ENCODE measurements at places on chromosomes 2 and 18.

DNA sequence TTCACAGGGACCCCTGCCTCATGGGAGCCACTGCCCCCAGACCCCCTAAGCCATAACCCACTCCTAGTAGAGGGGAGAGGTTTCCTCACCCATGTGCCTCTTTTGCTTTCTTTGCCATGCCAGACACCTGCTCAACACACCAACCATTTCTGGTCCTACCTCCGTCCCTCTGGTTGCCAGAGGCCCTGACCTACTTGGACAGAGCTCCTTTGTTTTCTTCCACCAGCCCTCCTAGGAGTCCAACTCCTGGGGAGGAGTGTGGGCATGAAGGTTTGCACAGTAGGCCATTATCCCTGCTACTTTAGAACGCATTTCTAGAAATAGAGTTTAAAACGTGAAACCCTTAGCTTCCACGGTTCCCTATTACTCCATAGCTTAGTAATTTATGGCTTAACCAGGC, 76.6 kb upstream of the FAM237A start:
- no peak for DNase-seq

GRCh38 chr2:19648583-19648982, 253.2 kb downstream of the TTC32 start:
- DNase-seq, result no peak

- DNase-seq, result no peak
These were observed 129.8 kb downstream of the PXDN start for GRCh38 chr2:1614564-1614963.

- DNase-seq, result no peak
These were observed 238.4 kb upstream of the CXCR4 start for GRCh38 chr2:136356125-136357006.

GRCh38 chr18:9115984-9116383, 13.5 kb downstream of the NDUFV2 start:
- DNase-seq, result no peak

DNA sequence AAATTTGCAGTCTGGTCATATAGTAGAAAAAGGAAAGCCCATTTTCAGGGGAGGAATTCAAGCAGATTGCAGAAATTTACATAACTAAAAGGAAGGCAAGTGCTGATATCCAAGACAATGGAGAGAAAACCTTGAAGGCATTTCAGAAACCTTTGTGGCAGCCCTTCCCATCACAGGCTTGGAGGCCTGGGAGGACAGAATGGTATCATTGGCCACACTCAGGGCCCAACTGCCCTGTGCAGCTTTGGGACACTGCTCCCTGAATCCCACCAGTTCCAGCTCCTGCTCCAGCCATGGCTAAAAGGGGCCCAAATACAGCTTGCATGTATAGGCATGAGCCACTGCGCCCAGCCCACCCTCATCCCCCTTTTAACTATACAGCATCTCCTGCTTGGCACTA, 81.1 kb upstream of the NYAP2 start:
- no peak for DNase-seq

DNA sequence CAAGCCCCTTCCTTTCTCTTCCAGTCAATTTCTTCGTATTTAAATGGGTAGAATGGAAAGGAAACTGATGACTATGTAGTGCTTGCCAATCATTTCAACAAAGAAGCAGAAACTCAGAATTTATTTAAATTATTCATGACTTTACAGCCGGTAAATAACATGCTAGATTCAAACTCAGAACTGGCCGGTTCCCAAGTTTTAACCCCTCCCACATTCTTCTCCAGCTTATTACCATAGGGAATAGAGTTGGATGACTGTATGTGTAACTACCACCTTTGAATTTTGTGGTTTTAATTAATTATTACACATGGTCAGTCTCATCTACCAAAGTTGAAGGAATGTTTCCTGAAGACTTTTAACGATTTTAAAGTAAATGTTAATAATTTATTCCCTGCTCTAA, 819.3 kb upstream of the LRATD1 start:
- DNase-seq, result no peak

DNA sequence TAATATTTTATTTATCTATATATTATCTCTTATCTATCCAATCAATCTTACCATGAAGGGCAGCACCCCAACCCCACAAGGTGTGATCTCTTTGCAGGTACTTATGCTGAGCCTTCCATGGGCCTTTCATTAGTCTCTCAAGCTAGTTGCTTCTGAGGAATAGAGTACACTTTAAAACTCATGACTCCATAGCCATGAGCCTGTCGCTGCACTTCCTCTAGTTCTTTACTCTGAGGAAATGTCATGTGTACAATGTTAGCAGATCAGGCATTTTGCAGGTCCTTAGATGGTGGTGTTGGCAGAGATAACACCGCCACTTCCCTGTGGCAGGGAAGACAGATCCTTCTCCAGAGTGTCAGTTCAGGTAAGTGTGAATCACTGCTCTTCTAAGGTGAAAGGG, 29.5 kb upstream of the STAT4 start:
- DNase-seq, result no peak

DNA sequence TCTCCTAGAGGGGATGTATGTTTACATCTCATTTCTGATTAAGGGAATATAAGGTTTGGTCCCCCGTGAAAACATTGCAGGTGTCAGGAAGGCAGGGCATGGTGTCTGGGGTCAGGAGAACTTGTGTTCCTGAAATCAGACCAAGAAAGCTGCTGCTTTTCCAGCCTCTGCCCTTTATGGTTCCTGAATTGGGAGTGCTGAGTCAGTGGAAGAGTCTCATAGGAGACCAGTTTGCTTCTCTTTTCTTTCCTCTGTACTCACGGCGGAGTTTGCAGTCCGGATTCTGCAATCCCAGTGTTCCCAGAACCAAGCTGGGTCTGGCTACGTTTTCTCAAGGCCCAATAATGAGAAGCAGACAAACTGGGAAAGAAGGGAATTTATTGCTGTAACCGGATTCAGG, 5.1 kb upstream of the MARCO start:
- no peak for DNase-seq

- no peak for DNase-seq
These were observed 46.8 kb upstream of the PTMA start for GRCh38 chr2:231661422-231662027.

DNA sequence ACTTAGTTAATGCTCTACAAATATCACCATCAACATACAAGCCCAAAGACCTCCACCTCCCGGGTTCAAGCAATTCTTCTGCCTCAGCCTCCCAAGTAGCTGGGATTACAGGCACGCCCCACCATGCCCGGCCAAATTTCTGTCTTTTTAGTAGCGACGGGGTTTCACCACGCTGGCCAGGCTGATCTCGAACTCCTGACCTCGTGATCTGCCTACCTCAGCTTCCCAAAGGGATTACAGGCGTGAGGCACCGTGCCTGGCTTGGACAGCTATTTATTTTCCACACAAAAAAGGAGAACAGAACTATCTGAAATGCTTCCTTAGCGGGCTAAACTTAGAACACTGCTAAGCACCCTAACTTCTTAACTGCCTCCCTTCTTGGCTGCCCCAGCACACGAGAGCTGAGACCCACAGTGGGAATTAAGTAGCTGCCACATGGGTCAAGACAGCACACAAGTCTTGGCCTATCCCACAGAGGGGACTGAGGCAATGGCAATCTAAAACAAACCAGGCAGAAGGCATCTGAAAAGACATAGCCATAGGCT, 24.8 kb downstream of the CYTIP start:
- DNase-seq, result no peak

- no peak for DNase-seq
These were observed 55.9 kb upstream of the SP3 start for GRCh38 chr2:174020926-174021662.

DNA sequence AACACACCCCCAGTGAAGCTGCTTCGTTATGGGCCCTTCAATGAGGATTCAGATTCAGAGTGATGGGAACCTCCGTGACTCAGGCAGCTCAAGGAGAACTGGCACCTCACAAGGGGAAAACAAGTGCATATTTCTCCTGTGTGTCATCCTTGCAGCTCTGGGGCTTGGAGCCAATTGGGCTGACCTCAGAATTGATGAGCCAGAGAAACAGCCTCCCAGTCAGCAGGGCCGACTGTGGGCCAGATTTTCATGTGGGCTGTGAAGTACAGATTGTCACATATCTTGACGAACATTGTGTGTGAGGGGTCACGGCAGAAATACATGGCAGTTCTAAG, 189.6 kb upstream of the SP5 start:
- DNase-seq, result no peak

DNA sequence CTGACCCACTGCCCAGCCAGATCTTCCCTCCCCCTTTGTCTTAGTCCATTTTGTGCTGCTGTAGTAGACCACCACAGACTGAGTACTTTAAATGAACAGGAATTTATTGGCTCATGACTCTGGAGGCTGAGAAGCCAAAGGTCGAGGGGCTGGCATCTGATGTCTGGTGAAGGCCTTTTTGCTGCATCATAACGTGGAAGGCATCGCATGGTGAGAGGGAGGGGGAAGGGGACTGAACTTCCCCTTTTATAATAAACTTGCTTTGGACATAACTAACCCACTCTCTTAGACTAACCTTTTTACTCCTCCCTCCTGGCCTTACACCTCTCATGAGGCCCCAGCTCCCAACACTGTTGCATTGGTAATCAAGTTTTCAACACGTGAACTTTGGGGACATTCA, 83.8 kb downstream of the MAP4K4 start:
- DNase-seq, result no peak

DNA sequence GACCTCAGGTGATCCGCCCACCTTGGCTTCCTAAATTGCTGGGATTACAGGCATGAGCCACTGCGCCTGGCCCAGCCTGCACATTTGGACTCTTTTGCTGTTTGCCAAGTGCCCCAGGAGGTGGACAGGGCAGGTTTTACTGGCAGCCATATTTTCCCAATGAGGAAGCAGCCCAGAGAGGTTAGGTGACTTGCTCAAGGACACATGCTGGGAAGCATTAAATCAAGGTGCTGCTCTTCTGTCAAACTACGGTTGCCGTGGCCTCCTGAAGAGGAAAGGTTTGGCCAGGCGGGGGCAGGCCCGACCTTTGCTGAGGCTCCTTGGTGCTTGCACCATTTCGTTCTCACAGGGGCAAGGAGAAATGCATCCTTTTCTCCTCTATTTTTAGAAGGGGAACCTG, 44.0 kb downstream of the DNMT3A start:
- no peak for DNase-seq

- no peak for DNase-seq
These were observed 195.2 kb downstream of the GLI2 start for GRCh38 chr2:120930864-120931263.

DNA sequence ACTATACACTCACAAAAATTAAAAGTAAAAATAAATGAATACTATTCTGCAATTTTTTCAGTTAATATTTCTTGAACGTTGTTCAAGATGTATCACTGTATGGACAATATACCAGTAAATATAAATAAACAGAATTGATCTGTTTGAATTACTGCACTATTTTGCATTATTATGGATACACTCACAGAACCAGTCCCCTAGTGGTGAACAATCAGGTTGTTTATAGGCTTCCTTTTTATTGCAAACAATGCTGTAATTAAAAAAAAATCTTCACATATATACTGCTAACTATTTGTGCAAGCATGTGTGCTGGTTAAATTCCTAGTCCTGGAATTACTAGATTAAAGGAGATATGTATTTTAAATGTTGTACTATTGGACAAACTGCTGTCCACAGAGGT, 306.0 kb downstream of the FBXO15 start:
- no peak for DNase-seq

GRCh38 chr18:58394602-58395425, 234.1 kb downstream of the ALPK2 start:
- no peak for DNase-seq

- DNase-seq, result no peak
These were observed 24.7 kb downstream of the ASB18 start for GRCh38 chr2:236239276-236240065.

- no peak for DNase-seq
These were observed 91.4 kb downstream of the RTN4 start for GRCh38 chr2:54958717-54959371.

- DNase-seq, result no peak
These were observed 24.9 kb downstream of the CIDEA start for GRCh38 chr18:12278741-12279682.

- no peak for DNase-seq
These were observed 133.4 kb downstream of the KCTD1 start for GRCh38 chr18:26414901-26415440.

DNA sequence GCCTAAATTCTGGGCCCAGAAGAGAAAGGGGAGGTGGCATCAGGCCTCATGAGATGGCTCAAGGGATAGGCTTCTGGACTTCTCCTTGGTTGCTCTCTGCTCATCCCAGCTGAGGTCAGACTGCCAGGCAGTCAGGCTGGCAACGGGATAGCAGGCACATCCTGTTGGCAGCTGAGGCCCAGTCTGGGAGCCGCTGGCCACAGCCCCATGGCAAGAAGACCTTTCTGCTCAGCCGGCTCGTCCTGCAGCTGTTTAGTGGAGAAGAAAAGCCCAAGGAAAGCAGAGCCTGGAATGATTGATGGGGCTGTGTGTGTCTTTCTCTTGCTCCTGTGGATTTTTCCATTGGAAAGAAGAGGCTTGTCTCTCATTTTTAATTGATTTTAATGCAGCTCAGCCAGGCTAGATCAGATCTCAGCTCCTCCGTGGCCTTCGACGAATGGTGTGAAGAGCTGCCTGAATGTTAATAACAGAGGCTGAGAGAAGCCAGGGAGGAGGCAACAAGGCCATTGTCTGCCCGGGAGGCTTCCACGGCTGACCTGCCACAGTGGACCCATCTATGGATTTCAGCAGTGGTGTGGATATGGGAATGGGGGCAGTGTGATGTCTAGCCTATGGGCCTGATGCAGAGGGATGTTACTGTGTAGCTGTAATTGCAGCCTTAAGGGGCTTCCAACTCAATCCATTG, 99.5 kb downstream of the HS1BP3 start:
- DNase-seq, result no peak

GRCh38 chr2:182404092-182404491, 22.7 kb downstream of the PDE1A start:
- DNase-seq, result no peak

DNA sequence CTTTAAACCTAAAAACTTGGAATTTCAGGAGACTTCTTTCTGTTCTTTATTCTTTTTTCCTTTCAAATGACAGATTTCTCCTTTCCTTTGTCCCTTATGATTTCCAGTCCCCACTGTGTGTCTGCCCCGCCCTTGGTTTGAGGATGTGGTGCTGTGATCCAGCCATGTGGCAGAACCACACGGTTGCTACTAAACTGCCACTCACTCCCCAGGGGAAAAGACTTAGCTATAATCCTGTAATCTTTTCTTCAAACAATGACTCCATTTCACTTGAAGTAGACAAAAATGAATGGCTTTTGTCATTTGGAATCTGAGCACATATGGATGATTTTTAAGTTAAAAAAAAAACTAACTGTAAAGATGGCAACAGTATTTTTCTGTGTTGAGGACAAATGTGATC, 76.2 kb upstream of the STAM2 start:
- DNase-seq, result no peak

DNA sequence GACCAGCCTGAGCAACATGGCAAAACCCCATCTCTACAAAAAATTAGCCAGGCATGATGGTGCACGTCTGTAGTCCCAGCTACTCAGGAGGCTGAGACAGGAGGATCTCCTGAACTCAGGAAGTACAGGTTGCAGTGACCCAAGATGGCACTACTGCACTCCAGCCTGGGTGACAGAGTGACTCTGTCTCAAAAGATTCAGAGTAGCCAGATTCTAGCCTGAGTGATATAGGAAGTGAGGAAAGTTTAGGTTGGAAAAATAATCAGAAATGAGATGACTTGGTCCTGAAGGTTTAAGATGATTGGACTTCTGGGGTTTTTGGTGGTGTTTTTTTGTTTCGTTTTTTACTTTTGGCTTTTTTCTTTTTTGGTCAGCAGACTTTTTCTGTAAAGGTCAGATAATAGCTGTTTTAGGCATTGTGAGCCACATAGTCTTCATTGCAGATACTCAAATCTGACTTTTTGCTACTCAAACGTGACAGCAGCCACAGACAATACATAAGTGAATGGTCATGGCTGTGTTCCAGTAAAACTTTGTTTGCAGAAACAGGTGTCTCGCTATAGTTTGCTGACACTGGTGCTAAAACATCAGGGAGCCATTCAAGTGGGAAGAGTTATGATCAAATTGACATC, 104.1 kb upstream of the UBXN4 start:
- DNase-seq, result no peak

All from activated CD8-positive, alpha-beta memory T cell treated with anti-CD3 and anti-CD28 coated beads for 1 hour (primary cell).